ENCODE measurements at places on chromosomes 1 and 21. TPM values are rescaled to one million over a fixed set of nuclear protein-coding genes. Genes with fewer than 3 reads are reported as not detected.

The DIO1 gene
- polyA plus RNA-seq: not detected

The TFF3 gene
- not detected for polyA plus RNA-seq

The TRNAU1AP gene
- 29.4 TPM for polyA plus RNA-seq

The EPS8L3 gene
- polyA plus RNA-seq: not detected

The TFB2M gene
- polyA plus RNA-seq: 23.2 TPM

The SCP2 gene
- 164 TPM for polyA plus RNA-seq

GRCh38 chr1:34060187-34060730, 104.8 kb downstream of the CSMD2 start:
- DNase-seq: no peak

- no peak for DNase-seq
These were observed 14.5 kb downstream of the PATJ start for GRCh38 chr1:61756773-61757172.

Measured in AG04450 (cell line).